ENCODE measurements at places on chromosomes 13 and 19. TPM values are rescaled to one million over a fixed set of nuclear protein-coding genes. Genes with fewer than 3 reads are reported as not detected.

ZNF415 gene
- 0.86 TPM for total RNA-seq

TSC22D1 gene
- total RNA-seq: 36.6 TPM

KLK5 gene
- total RNA-seq: not detected

PRTN3 gene
- not detected for total RNA-seq

KASH5 gene
- total RNA-seq: not detected

ZNF625 gene
- 12.9 TPM for total RNA-seq

ZNF714 gene
- 5.3 TPM for total RNA-seq

CYP2A7 gene
- not detected for total RNA-seq

RDH8 gene
- not detected for total RNA-seq

CCDC70 gene
- not detected for total RNA-seq

EMC10 gene
- 63.2 TPM for total RNA-seq

ZBTB32 gene
- not detected for total RNA-seq

TYROBP gene
- not detected for total RNA-seq

SLC5A5 gene
- not detected for total RNA-seq

ZSCAN4 gene
- not detected for total RNA-seq

CYP4F2 gene
- not detected for total RNA-seq

NOVA2 gene
- total RNA-seq: 3.4 TPM

LILRA6 gene
- not detected for total RNA-seq

KLK14 gene
- total RNA-seq: not detected

KLK3 gene
- not detected for total RNA-seq

ZNF100 gene
- total RNA-seq: 6.5 TPM

PSG2 gene
- total RNA-seq: not detected

F2RL3 gene
- total RNA-seq: 0.71 TPM

UQCRFS1 gene
- total RNA-seq: 41.3 TPM

FAM216B gene
- not detected for total RNA-seq

PLPP2 gene
- total RNA-seq: 9.0 TPM
